Activated T-cell treated with anti-CD3 and anti-CD28 coated beads, Interleukin-2, amount 50 U/mL, for 1 hour (primary cell): ENCODE measurements at places on chromosomes 2 and 18.
A peak's percentile ranks its signal among the peaks of the same experiment; 100 is the strongest.

GRCh38 chr2:238915596-238915995 is 67.7 kb downstream of the TWIST2 start:
- DNase-seq = no peak

GRCh38 chr2:14861181-14861580 is 228.7 kb downstream of the LRATD1 start:
- DNase-seq = no peak

GRCh38 chr2:112869258-112869842 is 32.8 kb upstream of the IL1B start:
- no peak for DNase-seq

GRCh38 chr2:229653531-229653930 is 60.8 kb downstream of the DNER start:
- no peak for DNase-seq

DNA sequence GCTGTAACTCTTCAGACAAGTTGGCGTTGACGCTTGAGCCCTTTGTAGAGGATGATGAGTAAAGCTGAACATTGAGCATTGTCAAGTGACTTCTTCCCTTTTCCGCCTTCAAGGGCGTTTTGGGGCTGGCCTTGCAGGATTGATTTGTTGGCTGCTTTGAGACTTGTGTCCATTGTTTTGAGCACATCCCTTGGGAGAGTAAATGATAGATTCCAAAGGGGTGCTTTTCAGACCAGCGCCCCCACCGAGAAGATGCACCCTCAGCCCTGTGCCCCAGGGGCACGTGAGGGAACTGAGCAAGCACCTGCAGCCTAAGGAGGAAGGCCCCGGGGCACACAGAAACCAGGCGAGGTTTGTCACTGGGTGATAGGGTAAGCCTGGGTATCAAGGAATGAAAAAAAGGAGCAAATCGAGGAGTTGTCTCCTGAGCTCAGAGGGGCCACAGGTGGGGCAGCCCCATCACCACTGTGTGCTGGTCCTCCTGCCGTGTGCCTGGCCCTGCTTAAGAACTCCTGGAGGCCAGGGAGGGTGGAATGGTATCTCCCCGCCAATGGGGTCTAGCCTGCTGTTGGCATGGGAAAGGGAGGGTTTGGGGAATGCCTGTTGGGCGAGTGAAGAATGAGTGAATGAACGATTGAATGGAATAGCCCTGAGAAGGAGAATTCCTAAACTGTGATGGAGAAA is 64.0 kb downstream of the RAB31 start:
- no peak for DNase-seq

DNA sequence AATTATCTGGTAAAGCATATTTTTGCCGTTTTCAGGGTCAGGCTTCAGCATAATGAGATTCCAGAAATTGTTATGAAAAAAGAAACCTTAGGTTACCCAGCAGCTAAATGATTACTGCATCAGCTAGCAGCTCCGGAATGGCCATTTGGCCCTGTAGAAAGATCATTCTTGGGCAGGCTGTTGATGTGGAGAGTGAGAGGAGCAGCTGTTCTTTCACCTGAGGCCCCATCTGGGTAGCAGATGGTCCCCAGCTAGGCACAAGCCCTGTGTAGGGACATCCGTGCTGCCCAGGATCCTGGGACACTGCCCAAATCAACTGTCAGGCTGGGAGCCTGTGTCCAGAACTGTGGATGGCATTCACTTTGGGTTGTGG is 61.8 kb downstream of the NEDD4L start:
- no peak for DNase-seq

DNA sequence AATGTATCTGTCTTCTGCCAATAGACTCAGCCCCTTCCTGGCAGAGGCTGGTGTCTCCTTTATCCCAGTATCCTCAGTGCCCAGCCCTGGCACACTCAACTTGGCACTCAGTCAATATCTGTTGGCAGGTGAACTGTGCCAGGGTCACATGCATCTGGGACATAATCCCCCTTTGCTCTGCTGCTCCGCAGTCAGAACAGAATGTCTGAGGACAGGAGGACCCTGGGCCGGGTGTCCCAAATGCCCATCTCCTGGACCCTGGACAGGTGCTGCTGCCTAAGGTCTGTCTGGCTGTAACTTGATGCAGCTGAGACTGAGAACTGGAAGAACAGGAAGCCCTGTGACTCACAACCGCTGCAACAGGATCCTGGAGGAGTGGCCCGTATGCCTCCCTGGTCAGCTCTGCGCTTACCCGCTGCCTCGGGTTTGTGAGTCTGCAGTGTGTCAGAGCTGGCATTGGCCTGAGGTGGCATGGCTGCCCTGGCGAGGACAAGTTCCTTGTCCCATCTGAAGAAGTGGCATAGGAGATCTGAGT is 11.4 kb downstream of the HK2 start:
- DNase-seq = peak; percentile 44

DNA sequence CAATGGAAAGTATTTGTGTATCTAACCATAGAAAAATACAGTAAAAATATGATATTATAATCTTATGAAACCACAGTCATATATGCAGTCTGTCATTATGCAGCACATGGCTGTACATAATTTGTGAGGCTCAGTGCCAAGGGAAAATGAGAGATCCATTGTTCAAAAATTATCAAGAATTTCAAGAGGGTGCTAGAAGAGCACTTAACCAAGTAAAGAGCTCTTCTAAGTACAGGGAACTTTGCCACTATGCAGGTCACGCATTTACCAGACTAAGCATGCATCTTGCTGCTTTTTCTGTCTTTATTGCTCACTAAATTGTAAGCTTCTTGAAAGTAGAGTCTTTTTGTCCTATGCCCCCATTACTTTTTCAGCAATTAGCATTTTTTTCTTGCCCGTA is 438.0 kb downstream of the LRP1B start:
- no peak for DNase-seq

DNA sequence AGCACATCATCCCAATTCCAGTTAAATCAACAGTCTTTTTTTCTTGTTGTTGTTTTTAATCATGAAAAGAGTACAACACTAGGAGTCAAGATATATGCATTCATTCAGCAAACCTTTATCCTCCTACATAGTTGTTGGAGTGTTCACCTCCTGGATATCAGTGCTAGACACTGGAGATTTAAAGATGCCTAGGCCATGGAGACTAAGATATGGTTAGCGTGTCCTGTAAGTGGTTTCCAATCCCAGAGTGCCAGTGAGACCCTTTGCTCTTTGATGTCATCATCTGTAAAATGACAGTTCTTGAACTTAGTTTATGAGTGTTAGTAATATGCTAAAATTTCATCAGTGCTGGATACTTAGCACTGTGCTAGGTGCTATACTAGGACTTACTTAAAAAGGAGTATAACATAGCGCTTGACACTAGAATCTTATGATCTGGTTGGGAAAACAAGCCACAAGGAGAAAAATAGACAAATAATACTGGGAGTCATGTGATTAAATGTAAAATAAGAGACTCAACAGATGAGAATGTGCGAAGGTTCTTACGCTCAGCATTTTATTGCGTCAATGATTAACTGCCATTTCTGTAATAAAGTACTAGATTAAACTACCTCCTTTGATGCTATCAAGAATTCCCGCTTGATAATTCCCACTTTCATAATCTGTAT is 31.5 kb downstream of the BABAM2 start:
- DNase-seq = no peak

GRCh38 chr2:74915743-74916142 is 42.7 kb upstream of the POLE4 start:
- DNase-seq = no peak

- DNase-seq = no peak
Observed at GRCh38 chr18:23521907-23522306, 18.6 kb downstream of the RMC1 start.

DNA sequence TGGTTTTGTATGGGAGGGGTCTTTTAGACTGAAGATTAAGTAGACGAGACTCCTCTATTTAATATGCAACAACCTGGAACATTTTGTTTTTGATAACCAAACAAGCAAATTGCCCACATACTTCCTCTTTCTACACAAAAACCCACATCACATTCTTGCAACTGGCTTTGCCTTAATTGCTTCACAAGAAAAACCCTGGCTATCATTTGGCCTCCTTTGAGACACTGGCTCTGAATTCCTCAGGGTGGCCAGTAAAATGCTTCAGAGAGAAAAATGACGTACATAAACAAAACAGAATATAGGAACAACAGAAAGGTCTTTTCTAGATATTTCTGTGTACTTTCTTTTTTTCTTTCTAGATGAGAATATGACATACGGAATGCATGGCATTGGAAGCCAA is 103.0 kb downstream of the TRIB2 start:
- DNase-seq = no peak

- DNase-seq = no peak
Observed at GRCh38 chr2:222360146-222360545, 61.3 kb upstream of the PAX3 start.

- DNase-seq = no peak
Observed at GRCh38 chr18:3689986-3690763, 240.2 kb downstream of the TGIF1 start.

- DNase-seq = no peak
Observed at GRCh38 chr2:47109007-47109375, 46.1 kb downstream of the STPG4 start.

GRCh38 chr2:68767996-68768395 is 33.4 kb downstream of the ARHGAP25 start:
- DNase-seq = no peak

GRCh38 chr2:85534881-85535280 is 4.1 kb upstream of the MAT2A start:
- DNase-seq = no peak

DNA sequence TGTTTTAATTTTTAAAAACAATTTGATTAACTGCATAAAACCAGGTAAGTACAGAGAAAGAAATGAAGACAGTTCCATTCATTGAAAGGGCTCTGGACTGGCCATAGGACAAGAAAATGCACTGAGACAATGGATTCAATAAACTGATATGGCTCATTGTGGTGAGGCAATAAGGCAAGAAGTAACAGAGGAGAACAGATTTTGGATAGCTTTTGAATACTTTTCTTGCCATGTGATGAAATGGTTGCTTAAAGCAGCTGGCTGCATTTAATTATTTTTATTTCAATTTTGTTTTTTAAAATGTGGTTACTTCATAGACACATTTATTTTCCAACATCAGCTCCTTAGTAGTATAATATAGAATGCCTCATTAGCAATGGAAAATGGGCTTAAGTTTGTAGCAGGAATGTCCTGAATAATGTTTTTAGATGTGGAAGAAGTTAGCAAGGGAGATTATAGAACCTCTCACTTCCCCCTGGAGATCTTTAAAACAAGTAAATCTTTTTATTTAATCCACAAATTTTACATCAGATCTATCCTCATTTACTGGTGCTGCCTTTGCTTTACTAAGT is 646.9 kb upstream of the ZEB2 start:
- DNase-seq = no peak

- no peak for DNase-seq
Observed at GRCh38 chr2:223613017-223613950, 11.1 kb upstream of the SCG2 start.

GRCh38 chr2:121321476-121321875 is 36.5 kb upstream of the TFCP2L1 start:
- no peak for DNase-seq

DNA sequence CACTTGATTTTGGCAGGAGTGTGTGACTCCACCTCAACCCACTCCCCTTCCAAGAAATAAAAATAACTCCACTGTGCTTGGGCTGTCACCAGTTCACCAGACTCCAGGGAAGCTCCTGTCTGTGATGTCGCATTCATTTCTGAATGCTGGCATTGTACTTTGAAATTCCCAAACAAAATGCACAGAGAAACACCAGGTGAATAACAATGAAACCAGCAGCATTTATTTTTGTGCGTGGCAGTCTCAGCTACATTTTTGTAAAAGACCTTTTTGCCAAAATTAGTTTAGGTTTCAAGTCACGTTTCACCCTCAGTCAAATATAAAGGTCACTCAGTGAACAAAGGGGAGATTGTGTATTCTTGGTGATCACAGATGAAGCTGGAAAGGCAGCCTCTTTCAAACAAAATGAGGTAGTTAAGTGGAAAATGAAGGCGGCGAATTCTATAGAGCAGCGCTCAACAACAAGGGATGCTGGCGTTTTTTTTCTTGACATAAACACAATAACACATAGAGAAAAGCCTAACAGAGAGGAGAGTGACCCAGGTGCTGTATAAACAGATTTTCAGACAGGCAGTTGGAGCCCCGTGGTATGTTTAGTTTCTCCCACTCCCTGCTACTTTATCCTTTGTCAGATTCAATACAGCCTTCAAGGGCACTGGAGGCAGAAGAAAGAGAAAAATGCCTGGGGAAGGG is 210.3 kb upstream of the GCFC2 start:
- no peak for DNase-seq

GRCh38 chr2:122528061-122528460 is 772.6 kb downstream of the TSN start:
- DNase-seq = no peak

DNA sequence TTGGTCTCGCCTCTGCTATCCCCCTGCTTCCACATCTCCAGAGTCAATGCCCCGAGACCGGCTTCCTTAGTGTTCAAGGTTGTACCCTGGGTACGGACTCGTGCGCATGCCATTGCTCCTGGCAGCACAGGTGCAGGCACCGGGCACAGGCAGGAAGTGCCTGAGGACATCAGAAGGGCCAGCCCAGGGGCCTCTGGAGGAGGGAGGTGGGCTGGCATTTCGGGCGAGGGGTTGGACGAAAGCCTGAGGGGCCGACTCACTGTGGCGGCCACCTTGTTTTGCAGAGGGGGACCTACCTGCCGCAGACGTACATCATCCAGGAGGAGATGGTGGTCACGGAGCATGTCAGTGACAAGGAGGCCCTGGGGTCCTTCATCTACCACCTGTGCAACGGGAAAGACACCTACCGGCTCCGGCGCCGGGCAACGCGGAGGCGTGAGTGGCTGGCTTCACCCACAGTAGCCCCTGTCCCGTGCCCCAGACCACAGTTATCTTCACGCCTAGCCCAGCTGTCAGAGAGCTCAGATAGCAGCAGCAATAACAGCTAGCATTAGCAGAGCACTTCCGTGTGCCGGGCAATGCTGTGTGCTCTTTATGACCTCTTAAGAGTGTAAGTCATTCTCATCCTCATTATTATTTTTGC is 12.5 kb downstream of the ITM2C start:
- no peak for DNase-seq

GRCh38 chr2:60849187-60849586 is 32.2 kb upstream of the REL start:
- no peak for DNase-seq

DNA sequence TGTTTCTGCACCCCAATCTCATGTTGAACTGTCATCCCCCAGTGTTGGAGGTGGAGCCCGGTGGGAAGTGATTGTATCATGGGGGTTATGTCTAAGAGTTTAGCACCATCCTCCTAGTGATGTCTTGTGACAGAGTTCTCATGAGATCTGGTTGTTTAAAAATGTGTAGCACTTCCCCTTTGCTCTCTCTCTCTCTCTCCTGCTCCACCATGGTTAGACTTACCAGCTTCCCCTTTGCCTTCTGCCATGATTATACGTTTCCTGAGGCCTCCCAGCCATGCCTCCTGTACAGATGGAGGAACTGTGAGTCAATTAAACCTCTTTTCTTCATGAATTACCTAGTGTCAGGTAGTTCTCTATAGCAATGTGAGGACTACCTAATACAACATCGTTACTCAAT is 396.9 kb upstream of the LRATD1 start:
- DNase-seq = no peak

DNA sequence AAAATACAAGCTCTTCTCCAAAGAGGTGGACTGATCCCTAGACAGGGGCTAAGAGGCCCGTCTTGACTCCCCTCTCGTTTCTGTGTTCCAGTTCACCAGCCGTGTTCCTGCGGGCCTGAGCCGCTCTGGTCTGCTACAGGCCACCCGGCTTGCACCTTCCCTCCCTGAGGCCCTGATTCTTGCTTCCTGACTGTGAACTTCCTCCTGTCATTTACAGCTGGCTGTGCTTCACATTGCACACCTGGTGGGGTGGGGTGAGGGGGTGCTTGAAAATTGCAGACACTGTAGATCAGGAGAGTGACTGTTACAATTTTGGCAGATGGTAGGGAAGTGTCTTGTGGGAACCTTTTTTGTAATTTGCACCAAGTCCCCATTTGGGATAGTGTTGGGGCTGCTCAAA is 64.4 kb downstream of the TSN start:
- DNase-seq = no peak
